Stimulated activated CD4-positive, alpha-beta T cell treated with anti-CD3 and anti-CD28 coated beads, TNF-alpha, amount 100 ng/mL, for 4 hours (primary cell): ENCODE measurements at places on chromosomes 5 and 9.

DNA sequence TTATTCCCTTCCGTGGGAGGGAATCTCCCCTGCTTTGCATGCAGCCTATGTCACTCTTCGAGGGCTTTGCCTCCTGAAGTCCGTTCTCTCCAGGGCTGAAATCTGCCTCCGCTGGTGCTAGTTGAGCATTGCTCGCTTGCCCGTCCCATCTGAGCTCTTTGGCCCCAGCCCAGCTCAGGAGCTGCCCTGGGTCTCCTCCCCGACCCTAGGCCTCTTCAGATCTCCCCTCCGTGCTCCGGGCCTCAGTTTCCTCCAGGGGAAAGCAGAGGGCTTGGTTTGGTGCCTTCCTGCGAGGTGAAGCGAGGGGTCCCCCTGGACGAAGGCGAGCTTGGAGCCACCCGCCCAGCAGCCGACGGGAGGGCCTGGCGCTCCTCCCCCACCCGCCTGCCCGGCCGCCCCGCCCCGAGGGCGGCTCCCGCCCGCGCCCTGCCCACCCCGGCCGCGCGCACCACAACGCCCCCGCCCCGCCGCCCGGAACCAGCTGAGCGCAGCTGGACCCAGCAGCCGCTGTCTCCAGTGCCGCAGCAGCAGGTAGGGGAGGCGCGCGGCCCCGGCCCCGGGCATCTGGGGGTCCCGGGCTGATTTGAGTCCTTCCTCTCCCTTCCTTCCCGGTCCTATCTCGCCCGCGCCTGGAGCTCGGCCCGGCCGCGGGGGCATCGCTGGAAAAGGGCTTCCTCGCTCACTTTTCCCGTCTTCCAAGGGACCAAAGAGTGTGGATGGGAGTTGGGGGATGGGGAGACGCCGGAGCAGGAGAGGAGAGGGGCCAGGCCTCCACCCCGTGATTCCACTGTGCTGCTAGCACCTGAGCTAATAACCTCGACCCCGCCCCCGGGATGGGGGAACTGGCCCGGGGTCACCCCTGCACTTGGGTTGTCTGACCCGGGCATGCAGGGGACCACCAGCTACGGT lies at the start of gene GSN:
GSN (plus strand) TSS at position 474 of the 909 bp plus-strand sequence. CDS start 33,810 bp downstream, outside the sequence.
- peak; percentile 18 for DNase-seq

DNA sequence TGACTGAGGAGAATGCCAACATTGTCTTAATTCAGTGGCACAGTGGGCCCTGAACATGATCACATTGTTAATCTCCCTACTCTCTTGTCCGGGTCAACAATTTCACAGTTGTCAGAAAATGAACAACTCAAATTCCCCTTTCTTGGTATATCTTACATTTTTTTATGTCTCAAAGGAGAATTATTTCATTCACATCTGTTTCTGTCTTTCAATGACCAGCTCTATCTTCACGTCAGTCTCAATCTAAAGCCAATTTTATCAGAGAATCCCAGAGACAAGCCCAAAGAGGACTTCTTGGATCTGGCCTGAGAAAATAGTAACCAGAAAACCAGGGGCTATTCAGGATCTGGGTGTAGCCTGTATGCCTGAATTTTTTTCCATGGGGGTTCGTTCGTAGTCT lies 477.5 kb downstream of the PDE4D start:
- DNase-seq: no peak

- DNase-seq: no peak
Observed at GRCh38 chr5:44089424-44090144, 299.6 kb downstream of the FGF10 start.

GRCh38 chr9:127707766-127708165 lies 978 bp downstream of the CFAP157 start:
- DNase-seq: no peak

GRCh38 chr5:66757219-66757833 lies 161.1 kb downstream of the MAST4 start:
- no peak for DNase-seq

- no peak for DNase-seq
Observed at GRCh38 chr5:114448481-114448880, 86.6 kb downstream of the KCNN2 start.

GRCh38 chr9:77802064-77802463 lies 153.9 kb upstream of the GNA14 start:
- no peak for DNase-seq

GRCh38 chr9:72480921-72481320 lies 40.5 kb upstream of the TMC1 start:
- DNase-seq: no peak

DNA sequence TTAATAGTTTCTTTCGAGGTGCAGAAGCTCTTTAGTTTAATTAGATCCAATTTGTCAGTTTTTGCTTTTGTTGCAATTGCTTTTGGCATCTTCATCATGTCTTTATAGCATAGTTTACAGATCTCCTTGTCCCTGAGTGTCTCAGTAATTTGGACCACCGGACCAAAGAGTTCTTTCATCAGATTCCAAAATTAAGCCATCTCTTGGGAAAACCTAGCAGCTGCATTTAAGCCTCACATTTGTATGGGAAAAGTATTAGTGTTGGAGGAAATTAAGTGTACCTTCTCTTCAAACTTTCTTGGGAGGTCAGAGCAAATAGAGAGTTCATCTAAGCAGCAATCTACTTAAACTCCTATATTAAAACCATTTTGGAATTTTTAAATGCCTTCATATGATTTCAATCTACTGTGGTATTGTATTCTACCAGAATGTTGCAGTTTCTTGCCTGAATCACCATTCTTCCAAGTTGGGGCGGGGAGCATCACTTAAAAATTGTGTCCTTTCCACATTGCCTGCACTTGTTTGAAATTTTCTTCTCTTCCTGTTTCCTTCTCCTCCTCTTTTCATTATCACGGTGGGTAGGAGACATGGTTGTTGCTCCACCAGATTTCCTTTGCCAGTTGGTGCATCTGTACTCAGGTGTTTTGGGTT lies 97.3 kb upstream of the DAB2 start:
- no peak for DNase-seq

- no peak for DNase-seq
Observed at GRCh38 chr5:117568126-117568525, 993.5 kb upstream of the SEMA6A start.

DNA sequence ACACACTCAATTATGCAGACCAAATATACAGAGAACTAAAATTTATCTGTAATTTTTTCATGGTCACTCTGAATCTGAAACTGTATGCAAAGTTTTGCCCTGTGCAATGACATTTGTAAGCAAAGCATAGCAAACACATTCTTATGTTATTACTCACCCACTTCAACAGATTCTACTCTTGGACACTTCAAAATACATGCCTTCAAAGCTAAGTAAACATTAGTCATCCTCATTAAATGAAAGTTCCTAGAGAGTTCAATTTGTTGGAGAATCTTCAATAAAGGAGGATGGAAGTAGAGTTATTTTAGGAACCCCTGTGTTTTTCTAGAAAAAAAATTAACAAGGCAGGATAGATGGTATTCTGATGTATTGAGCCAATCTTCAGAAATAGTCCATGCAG lies 639.7 kb upstream of the C9orf72 start:
- DNase-seq: no peak

DNA sequence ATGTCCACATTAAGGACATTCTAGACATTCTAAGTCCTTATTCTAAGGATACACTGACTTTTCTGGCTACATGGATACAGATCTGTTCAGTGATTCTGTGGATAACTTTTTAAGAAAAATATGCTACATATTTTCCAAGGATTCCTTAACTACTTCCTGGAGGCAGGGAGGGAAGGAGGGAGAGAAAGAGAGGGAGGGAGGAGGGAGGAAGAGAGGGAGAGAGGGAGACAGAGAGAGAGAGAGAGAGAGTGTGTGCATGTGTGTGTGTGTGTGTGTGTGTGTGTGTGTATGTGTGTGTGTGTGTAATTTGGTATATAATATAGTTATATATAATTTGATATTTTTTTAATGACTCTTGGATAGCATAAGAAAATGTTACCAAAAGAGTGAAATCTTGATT lies 109.8 kb downstream of the TLE4 start:
- DNase-seq: no peak

GRCh38 chr9:70696694-70697335 lies 282.4 kb upstream of the KLF9 start:
- no peak for DNase-seq

DNA sequence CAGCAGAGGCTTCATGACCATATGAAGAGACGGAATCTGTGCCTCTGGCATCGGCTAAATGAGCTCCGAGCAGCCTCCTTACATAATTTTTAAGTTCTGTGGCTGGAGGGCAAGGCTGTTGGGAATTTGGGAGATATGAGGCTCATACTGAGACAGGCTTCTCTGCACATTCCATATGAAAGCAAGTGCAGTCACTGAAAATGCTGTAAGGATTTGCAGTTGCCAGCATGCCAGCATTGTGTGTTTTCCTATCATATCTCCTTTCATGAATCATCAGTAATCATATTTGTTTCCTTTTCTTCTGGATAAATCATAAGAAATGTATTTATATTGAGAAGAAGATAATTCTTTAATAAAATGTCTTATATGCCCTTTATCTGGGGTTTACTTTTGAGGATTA lies 775.4 kb downstream of the SEMA5A start:
- DNase-seq: no peak

GRCh38 chr9:122442568-122442967 lies 35.2 kb downstream of the OR1J1 start:
- no peak for DNase-seq

- no peak for DNase-seq
Observed at GRCh38 chr9:125683486-125683885, 23.5 kb downstream of the MAPKAP1 start.
